ENCODE measurements at places on chromosomes 11 and 22.

- no peak for DNase-seq
Measured at GRCh38 chr11:30171661-30172060, 59.2 kb upstream of the FSHB start.

GRCh38 chr11:76947190-76947589 lies 86.5 kb downstream of the ACER3 start:
- no peak for DNase-seq

- DNase-seq, result no peak
Measured at GRCh38 chr11:70915158-70915985, 337.0 kb downstream of the SHANK2 start.

DNA sequence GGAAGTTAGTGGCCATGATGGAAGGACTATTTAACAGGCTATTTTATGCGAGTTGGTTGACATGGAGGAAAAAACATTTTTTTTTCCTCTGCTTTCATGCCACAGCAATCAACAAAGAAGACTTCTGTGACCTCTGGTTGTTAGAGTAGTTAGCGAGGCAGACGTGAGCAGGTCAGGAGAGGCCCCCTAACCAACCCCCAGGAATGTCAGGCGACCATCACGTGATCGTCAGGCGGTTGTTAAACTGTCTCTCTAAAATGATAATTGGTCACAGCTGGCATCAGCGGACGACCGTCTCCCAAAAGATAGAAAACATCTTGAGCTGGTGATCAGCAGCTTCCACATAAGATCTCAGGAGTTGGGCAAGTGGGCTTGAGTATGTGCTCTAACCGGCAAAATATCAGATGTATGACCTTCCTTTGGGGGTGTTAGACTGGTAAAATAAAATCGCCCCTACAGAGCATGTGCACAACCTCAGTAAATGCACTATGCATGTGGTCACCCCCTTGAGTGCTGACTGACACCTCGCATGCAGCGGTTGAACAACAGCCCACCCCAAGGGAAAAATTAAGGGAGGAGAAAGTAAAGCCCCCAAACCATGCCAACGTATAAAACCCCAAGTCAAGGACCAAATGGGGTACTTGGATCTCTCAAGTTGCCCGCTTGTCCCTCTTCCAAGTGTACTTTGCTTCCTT lies 20.9 kb upstream of the NARS2 start:
- no peak for DNase-seq

GRCh38 chr11:92552942-92553341 lies 328.3 kb downstream of the FAT3 start:
- DNase-seq, result no peak

GRCh38 chr11:10338287-10338686 lies 33.4 kb downstream of the ADM start:
- DNase-seq, result no peak

- no peak for DNase-seq
Measured at GRCh38 chr11:12765428-12765827, 91.2 kb downstream of the TEAD1 start.

DNA sequence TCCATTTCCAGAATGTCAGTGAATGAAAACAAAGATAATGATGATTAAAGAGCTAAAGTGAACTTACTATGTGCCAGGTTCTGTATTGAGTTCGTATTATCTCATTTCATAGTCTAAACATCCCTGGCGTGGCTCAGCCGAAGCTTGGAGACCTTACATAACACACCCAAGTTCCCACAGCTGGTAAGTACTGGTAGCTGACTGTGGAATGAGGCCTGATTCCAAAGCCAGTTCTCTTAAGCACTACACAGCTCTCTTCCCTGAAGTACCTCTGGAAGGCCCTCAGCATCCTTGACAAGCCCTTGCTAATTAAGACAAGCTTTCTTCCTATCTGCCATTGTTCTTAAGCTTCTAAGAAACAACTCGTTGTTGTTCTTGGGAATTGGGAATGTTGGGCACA lies 28.6 kb upstream of the NCAM1 start:
- no peak for DNase-seq

DNA sequence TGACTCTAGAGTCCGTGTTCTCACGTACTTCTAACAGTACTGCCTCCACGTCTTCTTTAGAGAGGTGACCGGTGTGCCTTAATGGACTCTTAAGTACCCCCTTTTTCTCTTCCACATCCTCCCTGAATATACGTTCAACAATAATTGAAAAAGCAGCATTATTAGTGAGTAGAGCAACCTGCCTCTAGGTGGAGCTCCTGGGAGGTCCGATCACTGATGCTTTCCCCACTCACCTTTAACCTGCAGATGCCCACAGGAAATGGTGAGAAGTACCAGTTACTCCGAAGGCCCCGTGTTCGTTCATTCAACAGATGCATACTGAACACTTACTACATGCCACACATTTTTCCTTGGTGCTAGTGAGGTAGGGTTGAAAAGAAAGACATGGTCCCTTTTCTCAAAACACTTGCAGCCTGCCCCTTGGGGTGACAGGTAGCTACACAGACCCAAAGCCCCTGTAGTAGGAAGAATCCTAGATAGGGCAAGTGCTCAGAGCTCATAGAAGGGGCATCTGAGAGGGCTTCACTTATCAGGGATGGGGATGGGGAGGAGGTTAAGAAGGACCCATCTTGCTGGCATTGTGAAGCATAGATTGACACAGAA lies 72.7 kb downstream of the FEZ1 start:
- no peak for DNase-seq

- DNase-seq, result no peak
Measured at GRCh38 chr11:44620328-44620725, 54.9 kb downstream of the CD82 start.

DNA sequence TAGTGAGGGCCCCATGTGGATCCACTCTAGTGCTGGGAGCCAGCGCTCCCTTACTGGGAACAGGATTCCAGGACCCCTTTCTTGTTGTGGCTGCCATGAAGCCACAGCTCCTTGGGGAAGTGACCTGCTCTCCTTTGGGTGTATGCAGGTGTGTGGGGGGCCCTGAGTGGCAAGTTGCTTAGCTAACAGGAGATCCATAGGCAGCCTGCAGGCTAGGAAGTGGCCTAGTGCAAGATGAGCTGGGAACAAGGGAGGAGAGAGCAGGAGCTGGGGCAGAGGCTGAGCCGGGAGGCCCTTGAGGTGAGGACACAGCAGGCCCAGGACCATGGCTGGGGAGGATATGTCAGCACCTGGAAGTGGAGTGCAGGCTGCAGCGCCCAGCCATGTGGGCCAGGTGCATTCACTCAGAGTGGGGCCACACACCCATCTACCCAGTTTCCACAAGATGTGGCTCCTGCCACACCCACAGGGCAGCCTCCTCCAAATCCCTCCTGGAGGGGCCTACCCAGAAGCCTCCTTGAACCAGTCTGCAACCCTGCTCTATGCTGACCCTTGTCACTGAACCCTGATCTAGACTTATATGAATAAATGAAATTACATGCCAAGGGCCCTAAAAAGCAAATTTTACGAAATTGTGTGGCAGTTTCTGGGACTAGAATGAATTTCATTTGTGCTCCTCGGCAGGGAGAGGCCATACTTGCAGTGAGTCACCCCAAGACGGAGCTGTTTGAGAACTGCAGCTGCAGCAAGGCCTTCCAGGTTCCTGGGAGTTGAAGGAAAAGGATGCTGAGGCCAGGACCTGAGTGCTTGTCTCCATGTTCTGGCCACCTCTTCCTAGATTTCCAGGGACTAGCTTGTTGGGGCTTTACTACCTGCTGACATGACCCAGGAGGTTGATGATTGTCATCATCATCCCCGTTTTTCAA lies 3.2 kb downstream of the THAP7 start:
- no peak for DNase-seq

DNA sequence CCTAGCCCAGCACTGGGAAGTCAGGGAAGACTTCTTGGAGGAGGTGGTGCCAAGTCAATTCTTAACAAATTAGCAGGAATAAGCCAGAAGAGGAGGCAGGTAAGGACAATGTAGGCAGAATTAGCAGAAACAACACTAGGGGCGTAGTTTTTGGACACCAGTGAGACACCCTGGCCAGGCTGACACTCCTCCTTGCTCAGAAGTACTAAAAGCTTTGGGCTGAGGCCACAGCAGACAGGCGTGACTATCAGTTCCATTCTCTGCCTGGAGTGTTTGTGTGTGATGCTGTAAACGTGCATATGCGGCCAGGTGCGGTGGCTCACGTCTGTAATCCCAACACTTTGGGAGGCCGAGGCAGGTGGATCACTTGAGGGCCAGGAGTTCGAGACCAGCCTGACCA lies 36.0 kb downstream of the PHF21B start:
- no peak for DNase-seq

- peak; percentile 27 for DNase-seq
Measured at GRCh38 chr11:19259487-19260345, 19.0 kb upstream of the E2F8 start.

- no peak for DNase-seq
Measured at GRCh38 chr11:76215941-76216340, 9.6 kb upstream of the WNT11 start.

DNA sequence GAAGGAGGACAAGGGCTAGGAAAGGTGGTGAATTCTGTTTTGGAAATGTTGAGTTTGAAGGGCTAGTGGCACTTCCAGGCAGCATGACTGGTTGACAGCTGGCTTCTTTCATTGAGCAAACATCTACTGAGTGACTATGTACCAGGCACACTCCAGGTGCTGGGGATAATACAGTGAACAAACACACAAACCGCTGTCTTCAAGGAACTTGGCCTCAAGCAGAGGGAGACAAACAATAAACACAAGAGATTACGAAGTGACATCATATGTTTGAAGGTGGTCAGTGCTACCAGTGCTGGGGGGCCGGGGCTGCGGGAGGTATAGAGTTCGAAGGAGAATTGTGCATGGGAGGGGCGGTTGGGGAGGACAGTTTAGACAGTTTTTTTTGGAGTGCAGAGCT lies 197.0 kb upstream of the SORL1-AS1 start:
- no peak for DNase-seq

GRCh38 chr11:102891736-102892135 lies 17.0 kb upstream of the MMP12 start:
- no peak for DNase-seq

DNA sequence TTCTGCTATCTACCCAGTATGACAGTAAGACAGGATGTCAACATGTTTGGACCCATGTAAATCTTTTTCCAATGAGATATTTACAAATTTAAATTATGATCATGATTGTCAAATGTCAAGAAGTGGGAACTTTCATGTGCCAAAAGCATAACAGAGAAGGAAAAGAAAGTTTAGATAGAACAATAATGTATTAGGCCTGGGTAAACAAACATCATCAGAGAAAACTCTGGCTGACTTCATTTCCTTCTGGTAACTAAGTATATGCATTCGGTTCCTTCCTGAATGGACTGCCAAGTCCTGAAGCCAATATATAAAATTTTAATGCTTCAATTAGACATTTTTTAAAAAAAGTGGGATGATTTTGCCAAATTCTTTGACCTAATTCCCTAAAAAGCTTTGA lies 16.5 kb downstream of the RNF141 start:
- DNase-seq, result no peak

GRCh38 chr11:80432057-80432456 lies 991.2 kb upstream of the TENM4 start:
- DNase-seq, result no peak

DNA sequence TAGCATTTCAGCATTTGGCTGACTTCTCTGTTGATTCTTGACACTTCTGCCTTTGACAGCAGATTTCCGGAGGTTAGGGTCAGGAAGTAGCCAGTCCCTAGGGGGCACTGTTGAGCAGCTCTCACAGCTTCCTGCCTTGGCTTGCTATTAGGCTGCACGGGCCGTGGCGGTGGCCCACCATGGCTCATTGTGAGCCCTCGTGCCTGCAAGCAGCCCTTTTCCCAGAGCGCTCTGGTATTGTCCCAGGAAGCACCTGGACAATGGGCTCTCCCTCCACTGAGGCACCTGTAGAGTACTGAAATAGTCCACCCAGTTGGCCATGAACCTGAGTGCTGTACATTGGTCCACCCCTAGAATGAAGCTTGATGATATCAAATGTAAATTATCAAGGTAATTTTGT lies 100.2 kb upstream of the GAL start:
- DNase-seq, result no peak

DNA sequence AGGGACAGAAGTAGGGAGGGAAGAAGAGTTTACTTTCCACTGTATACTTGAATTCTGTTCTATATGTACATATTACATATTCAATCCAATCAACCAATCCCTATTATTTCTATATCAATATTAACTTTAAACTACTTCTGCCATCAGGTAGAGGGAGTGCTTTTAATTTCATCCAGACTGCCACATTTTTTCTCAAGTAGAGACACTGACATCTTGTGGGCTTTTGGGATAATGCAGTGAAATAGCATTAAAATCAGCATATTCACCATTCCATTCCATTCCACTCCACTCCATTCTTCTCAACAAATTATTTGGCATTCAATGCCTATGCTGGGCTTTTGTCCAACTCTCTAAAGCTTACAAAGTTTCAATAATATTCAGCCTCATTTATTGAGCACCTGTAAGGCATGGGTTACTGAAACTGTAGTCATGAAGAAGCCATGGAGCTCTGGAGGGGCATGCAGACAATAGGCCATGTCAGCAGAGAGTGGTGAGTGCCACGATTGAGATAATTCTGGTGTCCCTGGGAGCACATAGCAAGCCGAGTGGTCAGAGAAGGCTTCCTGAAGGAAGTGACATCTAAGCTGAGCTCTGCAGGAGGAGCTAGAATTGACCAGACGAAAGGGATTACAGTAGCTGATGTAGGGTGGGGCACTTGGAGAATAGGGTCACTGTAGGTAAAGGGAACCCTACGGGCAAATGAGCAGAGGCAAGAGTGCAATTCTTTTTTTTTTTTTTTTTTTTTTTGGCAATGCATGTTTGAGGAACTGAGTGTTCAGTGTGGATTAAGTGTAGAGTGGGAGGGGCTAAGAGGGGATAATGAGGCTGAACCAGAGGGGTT lies 12.8 kb upstream of the CLPB start:
- no peak for DNase-seq

DNA sequence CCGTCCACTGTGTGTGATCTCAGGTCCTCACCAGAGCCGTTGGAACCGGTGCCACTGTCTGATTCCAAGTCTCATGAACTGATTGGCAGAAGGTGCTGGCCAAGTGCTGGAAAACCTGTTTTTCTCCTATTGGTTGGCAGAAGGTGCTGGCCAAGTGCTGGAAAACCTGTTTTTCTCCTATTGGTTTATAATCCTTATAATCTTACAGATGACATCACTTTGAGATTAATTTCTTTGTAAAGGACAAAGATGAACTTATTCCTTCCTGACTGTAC lies 1106.3 kb downstream of the BRD1 start:
- DNase-seq, result no peak

DNA sequence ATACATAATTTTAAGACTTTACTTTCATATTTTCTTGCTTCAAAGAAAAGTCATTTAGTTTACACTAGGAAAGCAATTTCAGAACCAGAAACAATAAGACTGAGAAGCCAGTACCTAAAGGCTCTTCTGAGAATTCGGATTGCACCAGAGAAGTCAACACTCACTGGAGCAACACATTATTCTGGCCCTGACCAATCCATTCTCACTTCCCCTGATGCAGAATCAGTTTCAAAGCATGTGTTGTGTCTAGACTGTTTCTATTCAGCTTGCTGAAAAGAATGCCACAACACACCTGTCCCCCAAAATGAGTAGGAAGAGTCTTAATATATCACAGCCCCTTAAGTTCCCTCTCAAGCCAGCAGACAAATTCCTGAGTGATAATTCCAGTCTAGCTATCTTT lies 1074.3 kb upstream of the TENM4 start:
- no peak for DNase-seq

Data from activated T-helper 1 cell treated with anti-CD3 and anti-CD28 coated beads, Interleukin-2, amount 50 U/mL, for 16 hours (primary cell).